ENCODE measurements at places on chromosomes 6 and 20.

DNA sequence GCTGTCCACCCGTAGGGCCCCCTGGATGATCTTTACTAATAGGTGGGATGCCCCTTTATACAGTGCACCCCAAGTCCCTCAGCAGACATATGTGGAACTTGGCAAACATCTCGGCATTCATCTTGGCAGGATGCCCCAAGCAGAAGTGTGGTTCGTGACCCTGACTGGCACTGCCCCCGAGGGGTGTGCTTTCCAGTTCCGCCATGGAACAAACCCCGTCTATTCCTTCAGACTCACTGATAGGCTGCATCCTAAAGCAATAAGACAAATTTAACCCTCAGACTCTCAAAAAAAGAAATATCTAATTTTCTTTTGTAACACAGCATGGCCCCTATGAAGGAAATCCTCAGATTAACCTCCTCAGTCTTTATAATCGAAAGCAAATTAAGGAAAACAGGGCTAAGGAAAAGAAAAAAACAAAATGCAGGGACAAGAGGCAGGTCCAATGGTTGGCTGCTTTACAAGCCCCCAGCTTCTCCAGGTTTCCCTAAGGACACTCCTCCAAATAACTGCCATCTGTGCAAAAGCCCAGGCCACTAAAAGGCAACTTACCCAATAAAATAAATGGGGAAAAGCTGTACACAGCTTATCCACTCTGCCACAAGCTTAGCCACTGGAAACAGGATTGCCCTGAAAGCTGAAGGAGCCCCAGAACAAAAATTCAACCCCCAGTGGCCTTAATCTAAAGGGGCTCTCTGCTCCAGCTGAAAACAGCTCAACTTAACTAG is 30.5 kb upstream of the RIPK1 start:
- no peak for DNase-seq

DNA sequence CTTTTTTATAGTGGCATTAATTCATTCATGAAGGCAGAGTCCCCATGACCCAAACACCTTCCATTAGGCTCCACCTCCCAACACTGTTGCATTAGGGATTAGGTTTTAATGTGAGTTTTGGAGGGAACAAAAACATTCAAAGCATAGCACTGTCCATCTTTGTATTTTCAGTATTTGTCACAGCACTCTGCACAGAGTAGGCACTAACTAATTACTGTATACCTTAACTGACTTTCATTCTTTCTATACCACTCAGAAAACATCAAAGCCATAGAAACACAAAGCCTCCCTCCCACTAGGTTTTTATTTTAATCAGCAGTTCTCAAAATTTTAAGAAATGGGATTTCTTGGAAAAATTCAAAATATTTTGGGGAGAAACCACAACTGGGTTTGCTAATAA is 21.8 kb upstream of the AHI1 start:
- no peak for DNase-seq

DNA sequence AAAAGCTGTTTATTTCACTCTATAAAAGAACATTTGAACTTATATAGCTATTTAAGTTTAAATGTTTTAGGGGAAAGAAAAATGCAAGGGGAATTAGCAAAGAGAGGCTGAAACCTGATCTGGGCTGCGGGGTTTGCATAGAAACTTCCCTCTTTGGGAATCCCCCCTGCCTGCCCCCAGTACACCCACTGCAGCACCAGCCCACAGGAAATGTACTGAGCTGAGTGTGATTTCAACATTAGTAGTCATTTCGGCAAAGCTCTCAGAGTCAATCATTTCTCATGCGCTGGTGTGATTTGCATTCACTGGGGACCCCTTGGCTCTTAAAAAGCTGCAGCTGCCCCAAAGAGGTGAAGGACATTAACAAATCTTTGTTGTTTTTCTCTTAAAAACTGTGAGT is 859.4 kb downstream of the MAFB start:
- no peak for DNase-seq

DNA sequence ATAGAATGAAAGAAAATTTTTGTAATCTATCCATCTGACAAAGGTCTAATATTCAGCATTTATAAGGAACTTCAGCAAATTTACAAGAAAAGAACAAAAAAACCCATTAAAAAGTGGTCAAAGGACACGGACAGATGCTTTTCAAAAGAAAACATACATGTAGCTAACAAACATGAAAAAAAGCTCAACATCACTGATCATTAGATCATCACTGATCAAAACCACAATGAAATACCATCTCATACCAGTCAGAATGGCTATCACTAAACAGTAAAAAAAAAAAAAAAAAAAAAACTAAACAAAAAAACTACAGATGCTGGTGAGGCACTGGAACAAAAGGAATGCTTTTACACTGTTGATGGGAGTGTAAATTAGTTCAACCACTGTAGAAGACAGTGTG is 837.1 kb downstream of the EPHA7 start:
- no peak for DNase-seq

DNA sequence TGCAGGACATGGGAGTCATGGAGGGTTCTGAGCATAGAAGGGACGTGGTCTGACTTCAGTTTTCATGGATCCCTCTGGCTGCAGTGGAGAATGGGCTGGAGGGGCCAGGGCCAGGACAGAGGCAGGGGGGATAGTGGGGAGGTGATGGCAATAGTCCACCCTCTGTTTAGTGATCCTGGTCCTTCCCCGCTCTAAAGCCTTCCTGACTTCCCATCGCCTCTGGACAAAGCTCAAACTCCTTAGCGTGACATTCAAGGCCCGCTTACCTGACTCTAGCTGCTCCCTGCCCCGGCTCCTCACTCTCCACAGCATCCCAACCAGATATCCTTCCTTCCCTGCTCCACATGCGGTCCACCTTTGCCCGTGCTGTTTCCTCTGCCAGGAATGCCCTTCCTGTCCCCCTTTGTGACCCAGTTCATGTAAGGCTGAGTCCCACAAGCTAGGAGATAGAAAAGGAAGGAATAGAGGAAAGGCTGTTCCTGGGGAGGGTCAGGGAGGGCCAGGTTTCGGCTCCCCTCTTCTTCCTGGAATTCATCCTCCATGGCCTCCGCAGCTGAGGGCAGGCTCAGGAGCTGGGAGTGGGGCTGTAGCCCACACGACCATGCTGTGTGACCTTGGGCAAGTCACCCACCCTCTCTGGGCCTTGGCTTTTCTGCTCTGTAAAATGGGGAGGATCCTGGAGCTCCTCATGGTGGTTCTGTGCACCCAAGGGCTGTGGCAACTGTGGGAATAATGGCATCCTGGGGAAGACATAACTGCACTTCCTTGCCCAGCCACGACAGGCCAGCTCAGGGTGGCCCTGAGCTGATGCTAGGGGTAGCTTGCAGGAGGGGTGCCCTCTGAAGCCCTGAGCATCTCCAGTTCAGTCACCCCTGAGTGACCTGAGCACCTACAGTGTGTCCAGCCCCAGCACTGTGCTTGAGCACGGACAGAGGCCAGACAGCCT is 116.1 kb downstream of the CEBPB start:
- no peak for DNase-seq

DNA sequence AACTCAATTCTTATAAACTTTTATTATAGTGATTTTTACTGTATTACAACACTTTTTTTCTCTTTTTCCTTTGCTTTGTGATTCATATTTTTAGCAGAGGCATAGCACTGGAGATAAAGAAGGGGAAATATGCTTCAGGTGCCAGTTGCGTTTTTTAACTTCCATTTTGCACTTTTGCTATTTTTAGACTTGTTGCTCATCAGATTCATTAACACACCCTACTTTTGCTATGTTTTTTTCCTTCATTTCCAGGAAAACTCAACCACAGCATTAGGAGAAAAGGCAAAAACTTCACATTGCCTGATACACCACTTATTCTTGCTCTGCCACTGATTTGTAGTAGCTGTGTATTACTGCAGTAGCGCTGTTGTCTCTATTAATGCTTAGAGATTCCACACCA is 8.0 kb upstream of the TMEM30A start:
- DNase-seq, result no peak

GRCh38 chr6:89500611-89501010 is 67.7 kb downstream of the ANKRD6 start:
- DNase-seq, result no peak

GRCh38 chr6:169249057-169249456 is 4.6 kb downstream of the THBS2 start:
- DNase-seq, result no peak

All from stimulated activated CD8-positive, alpha-beta memory T cell treated with anti-CD3 and anti-CD28 coated beads, Interleukin-7, amount 100 ng/mL, for 24 hours (primary cell).